ENCODE measurements at places on chromosomes 6 and 20. TPM values are rescaled to one million over a fixed set of nuclear protein-coding genes. Genes with fewer than 3 reads are reported as not detected.

- H3K4me1 ChIP-seq = peaks cover 7% of the 10 kb centered on the region
- H3K36me3 ChIP-seq = peaks cover 6% of the 10 kb centered on the region
- H3K4me3 ChIP-seq = no peak overlapping the region
- H3K27me3 ChIP-seq = no peaks in the 10 kb centered on the region
These were observed 6.5 kb downstream of the GZF1 start for GRCh38 chr20:23368316-23369071.

DNA sequence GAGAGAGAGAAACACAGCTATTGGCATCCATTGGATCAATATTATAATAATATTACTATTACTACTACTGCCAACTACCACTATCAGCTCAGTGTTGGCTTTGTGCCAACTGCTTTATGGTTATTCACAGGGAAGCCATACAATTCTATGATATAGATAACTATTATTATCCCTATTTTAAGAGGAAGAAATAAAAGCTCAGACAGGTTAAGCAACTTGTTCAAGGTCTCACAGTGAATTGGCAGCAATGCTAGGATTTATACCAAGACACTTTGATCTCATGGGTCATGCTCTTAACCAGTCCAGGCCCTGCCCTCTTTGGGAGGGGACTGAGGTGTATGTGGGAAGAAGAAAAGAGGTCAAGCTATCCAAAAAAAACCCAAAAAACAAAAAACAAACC, 82.0 kb upstream of the TRAF3IP2 start:
- no peaks in the 10 kb centered on the region for H3K27me3 ChIP-seq
- H3K36me3 ChIP-seq = no peaks in the 10 kb centered on the region
- no peak overlapping the region for H3K4me3 ChIP-seq
- no peak overlapping the region for H3K27ac ChIP-seq
- H3K4me1 ChIP-seq = peaks cover 7% of the 10 kb centered on the region

GRCh38 chr20:14259689-14260088, 77.7 kb downstream of the FLRT3 start:
- H3K4me3 ChIP-seq = no peak overlapping the region
- no peaks in the 10 kb centered on the region for H3K27me3 ChIP-seq
- no peak for DNase-seq
- no peak overlapping the region for H3K27ac ChIP-seq
- peaks cover 3% of the 10 kb centered on the region for H3K4me1 ChIP-seq

DNA sequence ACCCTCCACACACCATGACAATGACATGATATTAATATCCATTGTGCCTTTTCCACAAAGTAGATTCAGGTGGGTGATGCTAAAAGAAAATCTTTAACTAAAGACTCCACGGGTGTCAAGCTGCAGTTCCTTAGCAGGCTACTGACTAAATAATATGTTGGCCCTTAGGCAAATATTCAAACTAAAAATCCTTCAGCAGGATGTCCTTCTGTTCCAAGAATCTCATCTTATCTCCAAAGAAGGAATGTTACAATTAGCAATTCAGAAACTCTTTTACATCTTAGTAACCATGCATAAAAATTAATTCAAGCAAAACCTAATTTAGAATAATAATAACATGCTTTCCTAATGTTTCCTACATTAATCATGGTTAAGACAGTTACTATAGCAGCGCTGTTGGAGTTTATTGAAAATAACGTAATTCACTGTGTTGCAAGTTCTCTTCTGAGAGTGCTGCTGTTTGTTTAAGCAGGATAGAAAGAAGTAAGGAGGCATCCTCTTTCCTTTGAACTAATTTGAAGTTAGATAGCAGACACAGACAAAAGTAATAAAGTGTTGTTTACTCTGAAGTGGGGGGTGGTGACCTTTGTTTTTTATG, 414.8 kb upstream of the CDH4 start:
- H3K36me3 ChIP-seq = no peaks in the 10 kb centered on the region
- H3K4me3 ChIP-seq = no peak overlapping the region
- no peak overlapping the region for H3K27ac ChIP-seq
- 0 out of 2 replicates have a peak, but pooled peaks cover 5% of the 10 kb centered on the region for H3K4me1 ChIP-seq
- DNase-seq = no peak

PRICKLE4 gene
- 2.8 TPM for total RNA-seq

GRCh38 chr6:80544555-80544954, 438.1 kb downstream of the BCKDHB start:
- no peak overlapping the region for H3K4me3 ChIP-seq
- no peaks in the 10 kb centered on the region for H3K36me3 ChIP-seq
- H3K27me3 ChIP-seq = no peaks in the 10 kb centered on the region

L3MBTL1 gene
- 8.4 TPM for total RNA-seq

DNA sequence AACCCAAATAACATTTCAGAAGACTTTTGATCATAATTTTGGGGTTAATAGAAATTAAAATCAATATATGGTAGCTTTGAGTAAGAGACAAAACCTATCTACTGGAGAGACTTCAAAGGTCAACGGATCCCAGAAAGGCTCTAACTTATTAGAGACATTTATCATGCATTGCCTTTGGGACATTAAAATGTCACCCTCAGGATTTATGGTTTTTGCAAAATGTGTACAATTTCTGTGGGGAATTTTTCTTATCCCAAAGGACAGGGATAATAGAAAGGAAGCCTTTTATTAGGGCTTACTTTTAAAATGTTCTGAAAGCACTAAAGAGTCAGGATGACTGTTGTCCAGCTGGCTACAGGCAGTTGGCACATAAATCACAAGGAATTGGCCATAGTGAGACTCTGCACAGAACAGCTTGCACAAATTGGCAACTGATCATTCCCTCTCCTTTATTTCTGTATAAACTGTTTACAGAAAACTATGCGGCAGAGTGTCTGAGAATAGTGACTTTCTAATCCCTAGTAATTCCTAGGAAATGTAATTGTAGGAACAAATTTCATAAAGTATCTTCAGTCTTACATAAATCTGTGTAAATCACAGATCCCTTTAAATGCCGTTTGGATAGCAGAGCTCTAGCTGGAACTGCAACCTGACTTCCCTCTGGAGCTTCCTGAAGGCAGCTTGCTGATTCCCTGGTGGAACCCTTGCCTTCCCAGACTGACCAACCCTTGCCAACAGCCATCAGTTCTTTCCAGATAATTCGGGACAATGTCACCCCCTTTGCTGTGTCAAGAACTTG, 201.1 kb upstream of the PREP start:
- no peak for DNase-seq
- no peak overlapping the region for H3K4me3 ChIP-seq
- no peaks in the 10 kb centered on the region for H3K36me3 ChIP-seq
- no peaks in the 10 kb centered on the region for H3K27me3 ChIP-seq

TPD52L1 gene
- total RNA-seq = 60.1 TPM

GRCh38 chr6:37587866-37588734, 88.4 kb upstream of the CCDC167 start:
- no peaks in the 10 kb centered on the region for H3K36me3 ChIP-seq
- no peak overlapping the region for H3K27ac ChIP-seq
- no peaks in the 10 kb centered on the region for H3K4me1 ChIP-seq
- no peak overlapping the region for H3K4me3 ChIP-seq

GRCh38 chr6:152206072-152206818, 398.8 kb downstream of the ESR1 start:
- no peak overlapping the region for H3K27ac ChIP-seq
- no peaks in the 10 kb centered on the region for H3K4me1 ChIP-seq
- peak; percentile 32 for DNase-seq
- H3K36me3 ChIP-seq = no peaks in the 10 kb centered on the region
- no peak overlapping the region for H3K4me3 ChIP-seq

BPIFB1 gene
- not detected for total RNA-seq

C20orf141 gene
- total RNA-seq = not detected

- no peak overlapping the region for H3K4me3 ChIP-seq
- no peaks in the 10 kb centered on the region for H3K4me1 ChIP-seq
- H3K27me3 ChIP-seq = no peaks in the 10 kb centered on the region
These were observed 42.0 kb upstream of the PLCG1 start for GRCh38 chr20:41095110-41095969.

DNA sequence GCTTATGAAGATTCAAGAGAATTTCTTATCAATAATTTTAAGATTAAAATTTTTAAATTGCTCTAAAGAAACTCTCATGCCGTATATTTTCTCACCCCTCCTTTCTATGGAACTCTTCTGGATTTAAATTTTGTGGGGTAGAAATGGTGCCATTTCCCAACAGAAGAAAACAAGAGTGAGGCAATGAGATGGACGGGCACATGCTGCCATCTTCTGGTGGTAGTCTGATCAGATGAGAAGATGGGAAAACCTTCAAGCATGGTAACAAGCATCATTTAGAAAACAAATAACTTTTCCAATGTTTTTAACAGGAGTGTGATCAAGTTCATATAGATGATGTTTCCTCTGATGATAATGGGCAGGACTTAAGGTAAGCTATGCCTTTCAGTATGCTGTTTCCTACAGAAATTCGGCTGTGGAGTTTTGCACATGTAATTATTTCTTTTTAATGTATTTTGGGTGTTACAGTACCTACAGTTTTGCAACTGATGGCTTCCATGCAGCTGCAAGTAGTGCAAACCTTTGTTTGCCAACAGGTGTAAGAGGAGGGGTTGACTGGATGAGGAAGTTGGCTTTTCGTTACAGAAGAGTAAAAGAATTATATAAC, 271.4 kb downstream of the EYA4 start:
- no peaks in the 10 kb centered on the region for H3K4me1 ChIP-seq
- H3K4me3 ChIP-seq = no peak overlapping the region
- H3K27ac ChIP-seq = no peak overlapping the region
- no peaks in the 10 kb centered on the region for H3K27me3 ChIP-seq

DNA sequence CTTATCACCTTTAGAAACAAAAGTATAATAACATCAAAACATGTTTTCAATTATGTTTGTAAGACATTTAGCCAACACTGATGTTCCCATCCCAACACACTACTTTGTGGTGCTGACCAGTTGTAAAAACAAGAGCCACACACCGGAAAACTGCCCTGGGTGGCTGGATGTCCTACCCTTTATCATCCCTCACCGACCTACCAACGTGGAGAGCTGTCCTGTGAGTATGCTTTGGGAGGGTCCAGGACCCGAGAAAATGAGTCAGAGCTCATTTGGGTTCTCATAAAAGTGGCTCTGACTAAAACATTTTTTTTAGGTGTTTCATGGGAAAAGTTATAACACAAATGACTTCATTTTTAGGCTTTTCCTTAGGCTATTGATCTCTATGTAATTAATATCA, 29.3 kb upstream of the CTAGE9 start:
- H3K36me3 ChIP-seq = no peaks in the 10 kb centered on the region
- no peaks in the 10 kb centered on the region for H3K4me1 ChIP-seq
- H3K27ac ChIP-seq = no peak overlapping the region
- no peak overlapping the region for H3K4me3 ChIP-seq

GRCh38 chr6:14824484-14825275, 421.2 kb upstream of the JARID2 start:
- H3K27ac ChIP-seq = no peak overlapping the region
- no peaks in the 10 kb centered on the region for H3K27me3 ChIP-seq
- no peak overlapping the region for H3K4me3 ChIP-seq
- no peaks in the 10 kb centered on the region for H3K36me3 ChIP-seq
- no peaks in the 10 kb centered on the region for H3K4me1 ChIP-seq

DNA sequence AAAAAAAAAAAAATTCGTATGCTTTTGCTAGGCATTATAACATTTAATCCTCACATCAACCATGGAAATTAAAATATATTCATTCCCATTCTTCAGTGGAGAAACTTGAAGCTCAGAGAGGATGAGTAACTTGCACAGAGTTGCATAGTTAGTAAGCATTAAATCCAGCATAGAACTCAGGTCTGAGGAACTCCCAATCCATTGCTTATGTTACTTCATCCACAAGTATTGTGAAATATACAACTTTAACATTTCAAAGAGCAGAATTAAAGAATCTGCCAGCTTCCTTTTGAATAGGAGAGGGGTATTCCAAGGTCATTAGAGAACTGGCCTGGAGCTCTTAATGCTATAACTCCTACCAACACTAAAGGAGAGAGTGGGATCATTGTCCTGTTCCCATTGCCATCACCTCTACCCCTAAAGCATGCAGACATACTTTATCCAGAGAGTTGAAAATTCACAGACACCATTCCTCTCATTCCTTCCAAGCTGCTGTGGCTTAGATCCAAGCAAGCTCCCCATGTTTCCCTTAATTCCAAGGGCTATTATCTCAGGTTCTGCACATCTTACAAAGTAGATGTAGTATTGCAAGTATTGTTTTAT, 91.9 kb downstream of the FLRT3 start:
- H3K27me3 ChIP-seq = no peaks in the 10 kb centered on the region
- H3K4me3 ChIP-seq = no peak overlapping the region
- H3K4me1 ChIP-seq = no peaks in the 10 kb centered on the region
- DNase-seq = no peak
- H3K27ac ChIP-seq = no peak overlapping the region

MATN4 gene
- not detected for total RNA-seq

- no peaks in the 10 kb centered on the region for H3K4me1 ChIP-seq
- H3K27ac ChIP-seq = no peak overlapping the region
- peak overlapping the region; percentile 58 for H3K4me3 ChIP-seq
- peak; percentile 36 for DNase-seq
- H3K27me3 ChIP-seq = no peaks in the 10 kb centered on the region
- no peaks in the 10 kb centered on the region for H3K36me3 ChIP-seq
These were observed 43.3 kb downstream of the IRAK1BP1 start for GRCh38 chr6:78910591-78911171.

HLA-DOB gene
- 0.61 TPM for total RNA-seq

DNA sequence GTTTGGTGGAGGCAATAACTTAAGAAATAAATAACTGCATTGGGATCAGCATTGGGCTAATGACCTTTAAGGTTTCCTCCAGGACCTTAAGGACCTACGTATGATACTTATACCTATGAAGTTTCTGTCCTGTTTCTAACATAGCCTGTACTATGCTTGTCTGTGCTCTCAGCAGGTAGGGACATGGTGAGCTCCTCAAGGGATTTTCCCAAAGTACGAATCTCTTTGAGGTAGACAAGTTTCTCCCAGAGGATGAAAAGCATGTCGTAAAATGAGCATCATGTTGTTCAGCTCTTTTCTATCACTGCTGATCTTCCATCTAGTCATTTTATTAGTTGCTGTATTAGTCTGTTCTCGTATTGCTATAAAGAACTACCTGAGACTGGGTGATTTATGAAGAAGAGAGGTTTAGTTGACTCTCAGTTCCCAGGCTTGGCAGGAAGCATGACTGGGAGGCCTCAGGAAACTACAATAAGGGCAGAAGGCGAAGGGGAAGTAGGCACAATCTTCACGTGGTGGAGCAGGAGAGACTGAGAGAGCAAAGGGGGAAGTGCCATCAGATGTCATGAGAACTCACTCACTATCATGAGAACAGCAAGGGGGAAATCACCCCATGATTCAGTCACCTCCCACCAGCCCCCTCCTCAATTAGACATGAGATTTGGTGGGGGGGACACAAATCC, 77.8 kb upstream of the TGM3 start:
- H3K4me1 ChIP-seq = no peaks in the 10 kb centered on the region
- H3K27ac ChIP-seq = no peak overlapping the region
- DNase-seq = no peak
- no peaks in the 10 kb centered on the region for H3K27me3 ChIP-seq
- H3K36me3 ChIP-seq = no peaks in the 10 kb centered on the region
- H3K4me3 ChIP-seq = no peak overlapping the region

BEND6 gene
- total RNA-seq = not detected

GRCh38 chr6:154550779-154551178, 40.3 kb upstream of the CNKSR3 start:
- no peaks in the 10 kb centered on the region for H3K36me3 ChIP-seq
- no peaks in the 10 kb centered on the region for H3K27me3 ChIP-seq
- no peak overlapping the region for H3K27ac ChIP-seq
- no peak overlapping the region for H3K4me3 ChIP-seq
- no peak for DNase-seq
